ENCODE measurements at places on chromosomes 3 and 15.

GRCh38 chr3:100759159-100759558, 49.9 kb downstream of the TFG start:
- DNase-seq = no peak

GRCh38 chr15:20344601-20345400, 196.8 kb downstream of the GOLGA6L6 start:
- DNase-seq = no peak

DNA sequence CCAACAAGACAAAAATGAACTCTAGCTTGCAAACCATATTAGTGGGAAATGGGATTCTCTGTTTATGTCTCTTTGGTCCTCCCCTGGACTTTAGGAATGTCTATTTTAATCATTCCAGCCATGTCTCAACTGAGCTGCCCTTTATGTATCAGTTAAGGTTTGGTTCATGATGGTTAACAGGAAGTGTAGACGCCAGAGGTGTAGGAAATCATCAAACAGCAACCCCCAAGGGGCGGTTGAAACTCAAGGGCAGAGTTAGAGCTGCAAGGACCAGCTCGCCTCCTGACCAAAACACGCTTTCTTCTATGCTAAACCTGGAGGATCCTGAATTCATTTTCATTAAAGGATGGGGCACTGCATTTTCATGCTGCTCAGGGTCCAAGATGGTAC, 53.7 kb upstream of the HEG1 start:
- no peak for DNase-seq

DNA sequence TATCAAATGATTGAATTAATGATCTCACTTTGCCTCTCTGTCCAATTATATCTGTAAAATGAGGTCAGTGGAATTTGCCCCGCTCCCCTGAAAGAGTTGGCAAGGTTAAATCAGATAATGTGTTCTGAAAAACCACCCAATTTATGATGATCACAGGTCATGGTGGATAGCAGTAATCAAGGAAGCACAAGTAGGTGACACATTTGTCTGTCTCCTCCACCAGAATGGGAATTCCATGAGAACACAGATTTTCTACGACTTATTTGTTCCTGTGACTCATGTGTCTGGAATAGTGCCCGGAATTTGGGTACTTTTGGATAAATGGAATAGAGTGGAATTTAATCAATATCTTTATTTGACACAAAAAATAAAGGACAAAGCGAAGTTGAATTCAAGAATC, 220.9 kb upstream of the SUCLG2 start:
- DNase-seq = no peak

- DNase-seq = no peak
Measured at GRCh38 chr15:87527416-87527815, 729.1 kb downstream of the NTRK3 start.

- no peak for DNase-seq
Measured at GRCh38 chr3:131907796-131908195, 127.0 kb downstream of the CPNE4 start.

DNA sequence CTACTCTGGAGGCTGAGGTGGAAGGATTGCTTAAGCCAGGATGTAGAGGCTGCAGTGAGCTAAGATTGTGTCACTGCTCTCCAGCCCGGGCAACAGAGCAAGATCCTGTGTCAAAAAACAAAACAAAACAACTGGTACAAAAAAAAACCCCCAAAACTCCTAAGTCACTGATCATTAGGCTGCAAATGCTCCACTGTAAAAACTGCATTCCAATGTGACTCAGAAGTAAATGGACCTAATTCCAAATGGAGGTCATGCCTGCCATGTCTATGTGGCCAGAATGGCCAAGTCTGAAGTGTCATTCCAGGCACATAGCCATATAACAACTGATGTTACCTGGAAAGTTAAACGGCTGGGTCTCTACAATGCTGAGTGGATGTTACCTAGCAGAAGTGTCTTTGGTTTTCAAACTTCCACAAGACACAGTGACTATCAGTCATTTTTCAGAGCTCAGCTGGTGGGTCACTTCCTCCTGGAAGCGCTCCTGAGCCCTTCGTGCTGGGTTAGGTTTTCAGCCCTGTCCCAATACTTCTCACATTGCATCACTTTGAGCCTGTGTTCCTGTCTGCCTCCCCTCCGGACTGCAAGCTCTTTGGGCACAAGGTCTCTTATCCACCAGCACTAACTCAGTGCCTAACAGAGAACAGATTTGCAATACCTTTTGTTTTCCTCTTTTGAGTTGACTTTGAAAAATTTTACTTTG, 10.6 kb downstream of the FSTL1 start:
- no peak for DNase-seq

GRCh38 chr3:1010228-1010627, 82.6 kb upstream of the CNTN6 start:
- DNase-seq = no peak

DNA sequence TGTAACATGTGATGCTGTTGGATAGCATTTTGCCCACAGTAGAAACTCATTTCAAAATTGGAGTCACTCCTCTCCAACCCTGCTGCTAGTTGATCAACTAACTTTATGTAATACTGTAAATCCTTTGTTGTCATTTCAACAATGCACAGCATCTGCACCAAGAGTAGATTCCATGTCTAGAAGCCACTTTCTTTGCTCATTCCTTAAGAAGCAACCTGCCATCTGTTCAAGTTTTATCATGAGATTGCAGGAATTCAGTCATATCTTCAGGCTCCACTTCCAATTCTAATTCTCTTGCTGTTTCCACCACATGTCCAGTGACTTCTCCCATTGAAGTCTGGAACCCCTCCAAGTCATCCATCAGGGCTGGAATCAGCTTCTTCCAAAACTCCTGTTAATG, 42.9 kb downstream of the AKAP13 start:
- DNase-seq = no peak

DNA sequence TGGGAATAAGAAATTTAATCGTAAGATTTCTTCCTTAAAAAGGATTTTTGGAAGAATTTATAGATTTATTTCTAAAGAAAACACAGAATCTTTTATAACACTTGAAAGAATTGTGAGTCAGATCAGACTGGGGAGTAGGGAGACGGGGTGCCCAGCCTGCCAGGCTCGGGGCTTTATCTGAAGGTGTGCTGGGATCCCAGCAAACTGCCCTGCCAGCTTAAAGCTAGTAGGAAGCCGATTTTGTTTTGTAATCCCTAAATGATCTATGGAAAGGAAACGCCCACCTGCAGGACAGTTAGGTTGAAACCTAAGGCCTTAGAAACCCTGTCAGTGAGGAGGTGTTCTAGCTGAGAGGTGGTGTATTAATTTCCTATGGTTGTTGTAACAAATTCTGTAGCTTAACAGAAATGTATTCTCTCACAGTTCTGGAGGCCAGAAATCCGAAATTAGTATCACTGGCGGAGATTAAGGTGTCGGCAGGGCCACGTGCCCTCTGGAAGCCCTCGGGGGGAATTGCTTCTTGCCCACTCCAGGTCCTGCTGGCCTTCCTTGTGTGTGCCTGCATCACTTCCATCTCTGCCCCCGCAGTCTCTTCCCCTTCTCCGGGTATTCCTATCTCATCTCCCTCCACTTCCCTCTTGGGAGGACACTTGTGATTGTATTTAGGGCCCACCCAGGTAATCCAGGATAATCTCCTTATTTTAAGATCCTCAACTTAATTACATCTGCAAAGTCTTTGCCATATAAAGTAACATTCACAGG, 19.3 kb upstream of the RAB6B start:
- no peak for DNase-seq

- DNase-seq = no peak
Measured at GRCh38 chr15:67843571-67844387, 3.9 kb upstream of the RNU6-1 start.

DNA sequence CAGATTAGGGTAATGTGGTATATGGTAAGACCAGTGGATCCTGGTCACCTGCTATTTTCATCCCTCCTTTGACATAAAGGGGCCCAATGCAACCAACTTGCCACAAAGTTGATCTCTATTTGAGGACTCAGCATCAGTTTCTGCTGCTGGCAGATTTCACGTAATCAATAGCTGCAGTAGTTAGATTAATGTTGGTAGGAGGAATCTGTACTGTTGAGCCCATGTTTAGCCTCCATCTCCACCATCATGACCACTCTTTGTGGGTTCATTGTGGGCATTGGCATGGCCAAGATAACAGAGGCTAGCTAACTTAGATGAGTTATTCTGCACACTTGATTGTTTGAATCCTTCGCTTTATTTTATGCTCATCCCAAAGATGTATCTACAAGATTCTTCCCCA, 29.9 kb downstream of the CGGBP1 start:
- DNase-seq = no peak

DNA sequence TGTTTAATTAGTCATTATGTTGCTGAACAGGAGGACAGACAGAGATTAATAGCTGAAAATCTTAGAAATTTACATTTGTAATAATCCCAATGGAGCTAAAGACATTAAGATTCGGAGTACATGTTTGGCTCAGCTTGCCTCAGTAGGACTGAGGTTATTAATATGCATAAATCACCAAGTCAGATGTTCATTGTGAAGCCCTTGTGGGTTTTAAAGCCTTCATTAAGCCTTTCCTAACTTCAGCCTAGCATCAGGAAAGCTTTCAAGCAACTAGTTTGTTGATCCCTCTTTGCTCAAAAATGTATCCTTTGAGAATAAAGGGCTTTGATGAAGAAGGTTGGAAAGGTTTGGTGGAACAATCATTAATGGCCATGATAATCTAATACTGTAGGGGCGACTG, 178.2 kb upstream of the CGNL1 start:
- DNase-seq = no peak

DNA sequence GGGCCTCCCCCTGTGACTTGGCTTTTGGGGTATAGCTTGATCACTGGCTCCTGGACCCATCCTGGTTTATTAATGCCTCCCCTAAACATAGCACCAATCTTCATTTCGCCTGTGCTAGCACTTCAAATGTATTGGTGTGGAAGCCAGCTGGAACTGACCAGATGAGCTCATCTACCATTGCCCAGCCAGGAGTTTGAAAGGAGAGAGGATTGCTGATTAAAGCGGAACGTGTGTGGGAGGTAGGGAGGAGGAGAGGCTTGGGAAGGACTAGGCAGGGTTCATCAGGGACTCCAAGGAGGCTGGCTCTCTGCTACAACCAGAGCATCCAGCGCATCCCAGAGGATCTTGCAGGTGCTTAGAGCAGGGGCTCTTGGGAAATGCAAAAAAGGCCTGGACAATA, 34.4 kb upstream of the TLE3 start:
- no peak for DNase-seq

- DNase-seq = no peak
Measured at GRCh38 chr3:36681867-36682266, 82.5 kb downstream of the DCLK3 start.

GRCh38 chr3:9932843-9933560, 632 bp upstream of the CRELD1 start:
- peak; percentile 43 for DNase-seq

DNA sequence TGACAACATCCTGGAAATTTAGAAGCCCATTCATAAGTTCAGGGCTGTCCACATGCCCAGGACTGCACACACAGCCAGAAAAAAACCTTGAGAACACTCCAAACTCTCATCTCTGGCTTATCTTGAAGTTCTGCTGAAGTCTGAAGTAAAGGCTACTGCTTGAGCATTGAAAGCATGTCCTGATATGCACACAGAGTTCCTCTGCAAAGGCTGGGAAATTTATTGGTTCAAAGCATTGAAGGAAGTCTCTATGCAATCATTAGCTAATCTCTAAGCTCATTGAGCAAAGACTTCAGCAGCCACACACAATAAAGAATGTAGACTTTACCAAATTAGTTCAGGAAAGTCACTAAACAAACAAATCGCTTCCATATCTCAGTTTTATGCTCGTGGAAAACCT, 162.0 kb upstream of the STT3B start:
- no peak for DNase-seq

DNA sequence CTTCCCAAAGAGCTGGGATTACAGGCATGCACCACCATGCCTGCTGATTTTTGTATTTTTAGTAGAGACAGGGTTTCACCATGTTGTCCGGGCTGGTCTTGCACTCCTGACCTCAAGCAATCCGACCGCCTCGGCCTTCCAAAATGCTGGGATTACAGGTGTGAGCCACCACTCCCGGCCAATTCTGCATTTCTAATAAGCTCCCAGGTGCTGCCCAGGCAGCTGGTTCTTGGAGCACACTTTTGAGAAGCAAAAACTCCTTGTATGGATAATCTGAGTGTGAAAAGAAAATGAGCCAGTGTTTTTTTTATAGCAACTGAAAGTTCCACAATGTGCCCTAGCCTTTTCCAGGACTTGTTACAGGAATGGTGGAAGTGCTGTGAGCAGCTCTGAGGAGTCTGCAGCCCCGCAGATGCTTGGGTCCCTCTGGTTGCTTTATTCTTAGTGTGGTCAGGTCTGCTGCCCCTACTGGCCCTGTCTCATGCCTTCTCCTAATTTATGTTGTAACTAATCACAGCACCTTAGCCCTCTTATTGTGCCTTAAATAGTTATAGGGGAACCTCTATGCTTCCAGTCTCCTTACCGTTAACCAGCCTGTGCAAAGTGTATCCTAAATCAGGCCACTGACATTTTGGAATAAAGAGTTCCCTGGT, 13.5 kb upstream of the KCNAB1 start:
- no peak for DNase-seq

DNA sequence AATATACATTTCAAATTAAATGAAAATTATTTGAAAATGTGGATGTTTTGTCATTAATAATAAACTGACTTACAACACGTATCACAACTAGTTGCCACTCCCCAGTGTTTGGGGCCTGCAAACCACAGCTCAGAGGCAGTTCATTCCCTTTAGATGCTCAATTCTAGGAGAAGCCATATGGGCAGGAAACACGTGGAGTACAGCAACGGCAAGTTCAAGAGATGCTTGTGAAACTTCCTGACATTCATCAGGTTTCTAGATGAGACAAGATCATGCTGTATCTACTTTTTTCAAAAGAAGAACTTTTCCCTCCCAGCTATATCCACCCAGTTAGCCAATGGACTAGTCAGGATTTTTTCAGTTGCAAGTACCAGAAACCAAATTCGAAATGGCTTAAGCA, 17.6 kb upstream of the PLA2G4D start:
- DNase-seq = no peak

GRCh38 chr3:146881966-146882760, 277.0 kb upstream of the PLSCR5 start:
- no peak for DNase-seq

DNA sequence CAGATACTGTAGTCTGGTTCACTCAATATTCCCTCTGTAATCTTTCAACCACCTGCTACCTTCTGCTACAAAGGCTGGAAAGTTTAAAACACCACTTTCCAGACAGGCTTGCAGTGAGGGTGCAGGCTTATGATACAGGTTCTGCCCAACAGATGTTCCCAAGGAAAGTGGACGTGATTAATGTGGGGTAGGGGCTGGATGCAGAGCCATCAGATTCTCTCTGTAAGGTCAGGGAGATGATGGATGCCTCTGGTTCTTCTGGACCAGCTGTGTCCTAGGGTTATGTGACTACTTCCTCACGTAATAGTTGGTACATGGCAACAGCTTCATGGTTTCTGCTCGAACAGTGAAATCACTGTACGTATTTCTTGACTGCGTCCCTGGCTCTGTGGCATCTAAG, 11.1 kb downstream of the GPR176 start:
- DNase-seq = no peak

DNA sequence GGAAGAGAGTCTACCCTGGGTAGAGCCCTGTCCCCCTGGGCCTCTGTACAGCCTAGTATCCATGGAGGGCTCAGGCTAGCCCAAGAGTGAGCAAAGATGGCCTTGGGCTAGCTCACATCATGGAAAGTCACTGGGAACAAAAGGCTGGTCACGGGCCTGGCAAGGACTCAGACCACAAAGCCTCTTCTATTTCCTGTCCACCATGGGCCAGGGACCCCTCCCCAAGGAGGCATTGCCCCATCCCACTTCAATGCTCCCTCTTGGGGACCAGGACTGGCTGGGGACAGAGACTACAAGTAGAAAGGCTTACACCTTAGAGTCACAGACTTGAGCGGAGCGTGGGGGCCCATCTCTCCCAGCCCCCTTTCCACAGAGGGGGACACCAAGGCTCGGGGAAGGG, 16.9 kb downstream of the DUSP7 start:
- no peak for DNase-seq

- DNase-seq = no peak
Measured at GRCh38 chr3:67619991-67620390, 34.4 kb downstream of the SUCLG2 start.

Data from HCT116 (cell line).